Glutamatergic neuron (in vitro differentiated cells): ENCODE measurements at places on chromosomes 7 and 10. TPM values are rescaled to one million over a fixed set of nuclear protein-coding genes. Genes with fewer than 3 reads are reported as not detected.

GRCh38 chr7:28246921-28247461 lies 66.4 kb upstream of the JAZF1 start:
- no peak for DNase-seq

- DNase-seq, result no peak
These were observed 64.5 kb downstream of the DNMBP start for GRCh38 chr10:99945263-99945662.

GRCh38 chr7:145339319-145339718 lies 503.5 kb upstream of the TPK1 start:
- DNase-seq, result no peak

- peak; percentile 12 for DNase-seq
These were observed 81.3 kb downstream of the FOXL3 start for GRCh38 chr7:371119-371778.

DNA sequence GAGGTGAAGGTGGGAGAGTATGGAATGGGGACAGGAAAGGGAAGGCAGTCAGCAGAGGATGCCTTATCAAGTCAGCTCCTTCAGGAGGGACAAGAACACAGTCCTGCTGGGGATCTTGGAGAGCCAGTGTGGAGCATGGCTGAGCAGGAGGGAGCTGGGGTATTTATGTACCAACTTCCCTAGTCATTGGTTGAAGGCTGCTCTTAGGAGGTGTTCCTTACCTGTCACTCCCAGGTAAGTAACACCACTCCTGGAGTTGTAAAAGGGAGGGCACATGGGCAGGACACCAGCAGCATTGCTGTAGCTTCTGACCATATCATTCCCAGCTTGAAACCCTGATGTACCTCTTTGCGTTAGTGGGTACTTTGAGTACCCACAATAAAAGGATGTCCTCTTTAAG lies 29.8 kb downstream of the SLC29A3 start:
- DNase-seq, result no peak

ZNF3 gene
- total RNA-seq, result 87.9 TPM

ZNF853 gene
- 5.5 TPM for total RNA-seq

DNA sequence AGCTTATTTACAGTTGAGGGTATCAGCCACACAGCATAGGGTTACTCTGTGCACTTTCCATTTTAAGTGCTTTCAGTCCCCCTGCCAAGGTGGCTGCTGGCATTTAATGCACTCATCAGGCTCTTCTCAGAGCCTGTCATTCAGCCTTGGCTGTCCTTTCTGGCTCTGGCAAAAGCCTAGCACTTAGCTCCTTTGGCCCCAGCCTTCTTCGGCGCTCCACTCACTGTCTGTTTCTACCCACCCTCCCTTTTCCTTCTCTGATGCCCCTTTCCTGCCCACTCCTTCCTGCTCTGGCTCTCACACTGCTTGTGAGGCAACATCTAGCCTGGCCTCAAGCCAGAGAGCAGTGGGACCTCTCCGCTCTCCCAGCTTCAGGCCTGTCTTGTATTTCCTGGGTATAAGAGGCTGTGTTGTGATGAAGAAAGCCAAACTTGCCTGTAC lies 60.2 kb downstream of the WIPF3 start:
- DNase-seq, result no peak

GPR158 gene
- 2.6 TPM for total RNA-seq

GRCh38 chr7:147756300-147756699 lies 834.3 kb upstream of the C7orf33 start:
- no peak for DNase-seq

DNA sequence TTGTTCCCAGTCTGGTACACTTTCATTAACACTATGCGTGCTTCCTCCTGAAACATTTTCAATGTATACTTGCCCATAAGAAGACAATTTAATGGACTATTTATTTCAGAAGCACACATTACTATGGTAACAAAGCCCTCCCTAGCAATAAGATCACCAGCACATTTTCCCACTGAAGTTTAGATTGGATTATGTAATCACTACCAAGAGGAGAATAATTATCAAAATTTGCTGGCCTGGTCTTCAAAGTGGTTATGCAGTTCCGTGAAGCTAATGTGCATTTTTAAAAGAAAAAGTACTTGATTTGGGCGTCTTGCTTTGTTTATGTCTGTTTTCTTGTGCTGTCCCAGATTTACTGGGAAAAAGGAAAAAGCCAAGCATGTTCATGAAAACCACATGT lies 61.9 kb downstream of the AP3M1 start:
- DNase-seq, result no peak

- no peak for DNase-seq
These were observed 24.5 kb upstream of the GRB10 start for GRCh38 chr7:50807026-50807730.
